ENCODE measurements at places on chromosomes 12 and 14.

GRCh38 chr14:100566119-100566518 is 21.1 kb downstream of the BEGAIN start:
- DNase-seq, result no peak

DNA sequence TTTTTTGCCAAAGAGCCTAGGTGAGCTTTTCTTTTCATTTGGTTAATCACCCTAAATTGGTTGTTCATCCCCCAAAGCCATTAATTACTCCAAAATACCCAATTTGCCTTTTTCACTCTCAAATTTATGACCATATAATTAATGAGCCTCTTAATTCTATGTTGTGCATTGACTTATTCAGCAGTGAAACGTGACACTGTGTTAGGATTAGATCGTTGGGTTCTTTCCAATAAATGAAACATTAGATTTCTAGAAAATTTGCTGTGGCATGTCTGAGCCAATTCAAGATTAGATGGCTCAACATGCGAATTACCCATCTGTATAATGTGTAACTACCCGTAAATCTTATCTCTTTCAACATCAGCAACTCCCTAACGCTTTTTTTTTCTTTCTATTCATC is 273.4 kb downstream of the BMP4 start:
- DNase-seq, result no peak

- no peak for DNase-seq
These were observed 955 bp upstream of the FITM1 start for GRCh38 chr14:24129410-24129998.

DNA sequence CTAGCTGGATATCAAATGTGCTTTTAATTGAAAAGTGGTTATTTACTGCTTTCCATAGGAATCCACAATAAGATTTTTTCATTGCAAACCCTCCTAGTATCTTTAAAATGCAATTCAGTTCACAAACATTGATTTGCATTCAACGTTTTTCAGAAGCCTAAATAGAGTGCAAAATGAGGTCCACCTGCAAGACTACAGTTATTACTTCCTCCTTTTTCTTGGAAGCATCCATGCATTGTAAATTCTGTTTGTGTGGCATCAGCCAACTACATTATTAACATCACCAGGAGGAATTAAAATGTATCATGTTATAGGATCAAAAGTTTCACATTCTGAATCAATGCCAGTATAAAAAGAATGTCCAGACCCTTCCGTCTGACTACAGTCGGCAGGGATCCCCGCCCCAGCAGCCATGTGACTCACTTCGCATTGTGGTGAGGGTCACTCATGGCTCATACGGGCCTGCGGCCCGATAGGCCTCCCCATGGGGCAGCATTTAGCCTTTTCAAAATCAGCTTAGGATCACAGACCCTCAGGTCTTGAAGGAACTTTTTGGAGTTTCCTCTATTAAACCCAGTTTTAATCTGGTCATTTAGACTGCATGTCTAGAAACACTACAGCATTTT is 46.3 kb downstream of the NTF3 start:
- peak; percentile 33 for DNase-seq

DNA sequence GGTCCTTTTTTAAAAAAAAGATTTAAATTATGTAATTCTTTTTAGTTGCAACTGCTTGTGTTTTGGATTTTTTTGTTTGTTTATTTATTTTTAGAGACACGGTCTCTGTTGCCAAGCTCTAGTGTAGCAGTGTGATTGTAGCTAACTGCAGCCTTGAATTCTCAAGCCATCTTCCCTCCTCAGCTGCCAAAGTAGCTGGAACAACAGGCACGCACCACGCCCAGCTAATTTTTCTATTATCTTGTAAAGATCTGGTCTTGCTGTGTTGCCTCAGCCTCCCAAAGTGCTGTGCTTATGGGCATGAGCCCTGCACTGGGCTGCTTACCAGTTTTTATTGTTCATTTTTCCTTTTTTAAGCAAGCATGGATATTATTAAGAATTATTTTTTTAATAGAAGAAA is 10.6 kb upstream of the ART4 start:
- DNase-seq, result no peak

- no peak for DNase-seq
These were observed 994.5 kb upstream of the FLRT2 start for GRCh38 chr14:84535484-84535883.

- DNase-seq, result no peak
These were observed 224.8 kb downstream of the ASCL1 start for GRCh38 chr12:103182299-103182698.

DNA sequence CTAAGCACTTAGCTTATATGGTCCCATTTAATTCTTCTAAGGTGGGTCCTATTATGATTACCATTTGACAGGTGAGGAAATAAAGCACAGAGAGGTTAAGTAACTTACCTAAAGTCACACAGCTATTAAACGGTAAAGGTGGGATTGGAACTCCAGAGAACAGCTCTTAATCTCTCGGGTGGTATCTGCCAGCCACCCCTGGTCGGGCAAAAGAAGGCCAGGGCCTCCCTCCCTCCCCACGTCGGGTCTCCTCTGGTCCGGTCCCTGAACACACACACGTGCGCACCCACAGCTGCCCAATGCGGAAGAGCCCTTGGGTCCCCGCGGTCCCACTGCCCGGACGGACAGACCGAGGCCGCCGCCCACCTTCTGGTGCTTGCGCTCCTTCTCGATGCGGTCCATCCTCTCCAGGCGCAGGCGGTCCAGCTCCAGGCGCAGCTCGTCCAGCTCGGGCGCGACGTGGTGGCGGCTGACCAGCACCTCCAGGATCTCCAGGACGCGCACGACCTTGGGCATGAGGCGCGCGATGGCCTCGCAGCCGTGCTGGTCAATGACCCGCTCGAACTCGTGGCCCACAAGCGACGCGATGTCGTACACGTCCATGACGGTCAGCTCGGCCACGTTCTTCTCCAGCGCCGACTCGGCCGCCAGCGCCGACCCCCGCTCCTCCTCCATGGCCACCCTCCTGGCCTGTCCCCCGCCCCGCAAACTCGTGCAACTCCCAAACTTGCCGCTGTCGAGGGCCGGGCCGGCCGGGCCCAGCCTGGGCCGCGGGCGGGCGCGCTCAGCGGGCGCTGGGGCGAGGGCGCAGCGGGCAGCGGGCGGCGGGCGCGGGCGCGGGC is 490 bp downstream of the RILPL1 start:
- peak; percentile 71 for DNase-seq

DNA sequence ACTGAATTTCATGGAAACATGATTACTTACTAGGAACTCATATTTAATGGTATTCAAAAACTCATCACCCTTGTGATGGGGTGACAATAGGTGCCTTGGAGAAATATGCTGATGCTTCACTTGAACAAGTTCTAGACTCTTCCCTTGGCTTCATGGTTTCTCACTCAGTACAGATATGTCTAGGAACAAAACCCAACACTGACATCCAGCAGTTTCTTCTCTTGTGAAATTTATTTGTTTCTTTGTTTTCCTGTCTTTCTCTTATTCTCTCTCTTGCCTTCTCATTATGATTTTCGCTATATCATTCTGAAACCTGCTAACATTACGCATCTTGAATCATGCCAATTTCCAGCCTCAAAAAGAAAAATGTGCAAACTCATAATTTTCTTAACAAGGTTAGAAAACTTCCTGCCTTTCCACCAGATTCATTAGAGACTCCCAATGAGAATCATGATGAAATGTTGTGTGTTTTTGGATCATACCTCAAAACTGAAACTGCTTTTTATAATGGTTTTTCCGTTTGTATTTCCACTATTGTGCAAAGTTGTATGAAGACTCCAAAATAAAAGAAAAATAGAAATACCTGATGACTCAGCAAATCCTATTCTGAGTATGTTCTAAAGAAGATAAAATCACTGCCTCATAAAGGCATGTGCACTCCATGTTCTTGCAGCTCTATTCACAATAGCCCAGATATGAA is 1021.5 kb downstream of the TMEM121 start:
- no peak for DNase-seq

- no peak for DNase-seq
These were observed 17.9 kb upstream of the RAB3IP start for GRCh38 chr12:69720750-69721149.

- peak; percentile 98 for DNase-seq
These were observed at the start of gene ZNF605 for GRCh38 chr12:132956011-132956788. TSS of gene ZNF605 (minus strand) at chr12:132956306. CDS start at chr12:132945635, 10,671 bp downstream.

DNA sequence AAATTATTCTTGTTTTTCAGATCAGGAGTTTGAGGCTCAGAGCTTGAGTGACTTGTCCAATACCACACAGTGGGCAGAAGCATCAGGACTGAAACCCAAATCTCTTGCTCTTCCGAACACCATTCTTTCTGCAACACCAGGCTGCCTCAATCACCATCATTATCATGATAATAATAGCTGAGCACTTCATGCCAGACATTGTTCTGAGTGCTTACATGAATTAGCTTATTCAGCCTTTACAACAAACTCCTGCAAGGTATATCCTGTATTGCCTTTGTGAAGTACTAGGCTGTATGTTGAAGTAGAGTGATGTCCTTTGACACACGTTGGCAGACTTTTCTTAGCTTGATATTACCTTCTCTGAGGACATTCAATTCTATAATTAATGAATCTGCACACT is 257.4 kb upstream of the ATP2B1 start:
- no peak for DNase-seq

DNA sequence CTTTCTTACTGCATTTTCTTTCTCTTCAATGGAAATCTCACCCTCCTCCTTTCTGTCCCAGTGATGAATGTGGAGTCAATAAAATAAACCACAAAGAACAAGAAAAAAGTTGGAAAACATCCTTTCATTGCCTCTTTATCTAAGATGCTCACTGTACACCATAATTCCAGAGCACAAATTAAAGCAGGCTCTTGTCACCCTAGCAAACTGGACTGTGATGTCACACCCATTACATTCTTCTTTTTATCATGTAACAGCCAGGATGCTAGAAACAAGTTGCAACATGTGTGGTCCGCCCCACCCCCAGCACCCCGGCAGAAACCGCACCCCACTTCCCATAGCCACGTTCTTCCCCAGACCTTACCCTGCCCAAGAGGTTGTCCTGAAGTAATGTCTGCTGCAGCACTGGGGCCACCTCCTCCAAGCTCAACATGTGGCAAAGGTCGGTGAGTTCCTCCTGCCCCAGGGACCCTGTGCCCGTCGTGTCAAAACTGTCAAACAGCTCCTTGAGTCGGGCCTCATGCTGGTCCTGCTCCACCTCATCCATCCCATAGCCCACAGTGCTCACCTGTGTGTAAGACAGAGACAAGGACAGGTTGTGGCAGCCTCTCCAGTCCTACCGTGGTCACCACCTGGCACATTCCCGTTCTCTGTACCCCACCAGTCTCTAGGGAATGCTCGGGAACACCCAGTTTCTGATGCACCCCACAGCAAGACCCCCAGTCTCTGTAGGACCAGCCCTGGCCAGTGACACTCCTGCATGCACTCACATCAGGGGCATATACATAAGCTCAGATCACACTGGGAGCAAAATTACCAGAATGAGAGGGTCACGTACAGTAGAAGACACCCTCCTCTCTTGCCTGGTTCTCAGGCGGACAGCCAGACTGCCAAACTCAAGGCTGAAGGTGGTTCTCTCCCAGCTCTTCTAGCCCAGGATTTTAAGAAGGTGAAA is 9.2 kb downstream of the NIN start:
- DNase-seq, result no peak

DNA sequence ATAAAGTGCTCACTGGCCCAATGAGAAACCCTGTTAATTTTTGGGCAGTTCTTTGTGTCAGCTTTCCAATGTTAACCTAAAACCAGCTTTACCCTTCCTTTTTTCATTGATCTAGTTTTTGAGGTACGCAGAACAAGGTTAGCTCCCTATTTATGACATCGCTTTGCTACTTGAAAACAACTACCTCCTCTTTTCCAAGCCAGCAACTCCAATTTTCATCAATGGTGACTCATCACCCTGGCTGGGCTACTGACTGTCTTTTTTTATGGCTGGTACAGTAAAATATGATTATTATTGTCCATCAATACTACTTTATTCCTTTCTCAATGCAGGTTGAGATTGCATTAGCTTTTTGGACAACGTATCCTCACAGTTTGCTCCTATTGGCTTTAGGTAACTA is 22.5 kb upstream of the AKAP6 start:
- DNase-seq, result no peak

DNA sequence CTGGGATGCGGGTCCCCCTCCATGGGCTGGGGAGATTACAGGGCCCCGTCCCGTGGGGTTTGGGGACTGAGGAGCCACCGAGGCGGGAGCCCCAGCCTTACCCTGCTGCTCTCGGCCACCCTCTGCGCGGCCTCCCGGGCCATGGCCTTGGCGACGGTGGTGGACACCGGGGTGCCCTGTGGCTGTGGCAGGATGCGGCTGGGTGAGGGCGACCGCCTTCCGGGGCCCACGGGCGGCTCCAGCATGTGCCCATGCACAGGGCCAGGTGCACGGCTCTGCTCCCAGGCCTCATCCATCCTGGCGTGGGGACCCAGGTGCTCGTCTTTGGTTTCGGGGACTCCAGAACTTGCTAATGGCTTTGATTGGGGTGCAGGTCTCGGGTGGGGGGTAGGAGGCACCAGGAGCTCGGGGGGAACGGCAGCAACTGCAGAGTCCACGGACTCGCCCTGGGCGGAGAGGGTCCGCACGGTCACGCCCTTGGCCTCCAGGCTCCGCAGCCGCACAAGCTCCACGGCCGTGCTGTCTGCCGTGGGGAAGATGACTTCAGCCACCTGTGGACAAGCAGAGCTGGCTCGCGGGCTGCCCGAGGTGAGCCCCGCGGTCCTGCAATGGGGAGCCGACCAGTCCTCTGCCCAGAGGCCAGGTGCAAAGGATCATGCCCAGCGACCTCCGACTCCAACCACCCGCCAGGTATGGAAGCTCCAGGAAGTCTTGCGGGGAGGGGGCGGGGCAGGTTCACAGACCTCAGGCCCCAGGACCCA is 99.2 kb downstream of the PIWIL1 start:
- no peak for DNase-seq

DNA sequence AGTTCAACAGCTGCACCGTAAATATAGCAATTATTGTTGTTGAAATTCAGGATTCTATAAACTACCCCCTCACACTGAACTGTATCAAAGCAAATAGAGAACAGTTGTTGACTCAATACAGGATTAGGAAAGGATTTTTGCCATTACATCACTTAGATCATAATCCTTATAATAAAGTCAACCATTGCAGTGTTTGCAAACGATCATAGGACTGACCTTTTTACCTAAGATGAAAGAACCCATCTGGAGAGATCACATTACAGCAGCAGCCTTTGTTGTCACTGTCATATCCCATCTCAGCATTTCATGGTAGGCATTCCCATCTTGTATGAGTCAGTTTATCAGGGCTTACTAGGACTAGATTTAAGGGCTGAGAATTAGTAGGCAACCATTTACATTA is 96.1 kb downstream of the IPO8 start:
- DNase-seq, result no peak

- DNase-seq, result no peak
These were observed 3.1 kb downstream of the NUMB start for GRCh38 chr14:73455294-73455693.

DNA sequence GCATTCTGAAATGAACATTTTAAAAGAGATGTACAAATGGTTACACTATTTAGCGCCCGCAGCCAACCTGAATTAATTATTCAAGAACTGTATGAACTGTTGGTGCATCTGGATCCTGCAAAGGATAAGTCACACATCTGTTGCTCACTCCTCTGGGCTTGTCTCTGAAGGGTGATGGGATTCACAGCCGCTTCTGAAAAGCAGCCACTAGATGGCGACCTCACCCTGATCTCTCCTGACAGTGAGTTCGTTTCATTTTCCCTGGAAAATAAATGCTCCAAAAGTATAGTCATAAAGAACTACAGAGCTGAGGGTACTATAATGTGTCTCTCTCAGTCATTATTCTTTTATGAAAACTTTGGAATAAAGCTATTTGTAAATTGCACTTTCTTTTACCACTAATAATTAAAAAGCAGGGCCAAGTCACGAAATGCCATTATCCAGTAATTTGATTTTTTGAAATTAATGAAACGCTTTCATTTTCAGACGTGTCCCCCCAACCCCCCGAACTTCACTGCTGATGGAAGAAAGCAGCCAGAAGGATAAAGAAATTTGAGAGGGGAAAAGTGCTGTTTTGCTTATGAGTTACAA is 789.6 kb downstream of the NRXN3 start:
- DNase-seq, result peak; percentile 72
